ENCODE measurements at places on chromosomes 11 and 22.

- DNase-seq, result no peak
These were observed 69.2 kb downstream of the CCDC34 start for GRCh38 chr11:27293515-27294417.

DNA sequence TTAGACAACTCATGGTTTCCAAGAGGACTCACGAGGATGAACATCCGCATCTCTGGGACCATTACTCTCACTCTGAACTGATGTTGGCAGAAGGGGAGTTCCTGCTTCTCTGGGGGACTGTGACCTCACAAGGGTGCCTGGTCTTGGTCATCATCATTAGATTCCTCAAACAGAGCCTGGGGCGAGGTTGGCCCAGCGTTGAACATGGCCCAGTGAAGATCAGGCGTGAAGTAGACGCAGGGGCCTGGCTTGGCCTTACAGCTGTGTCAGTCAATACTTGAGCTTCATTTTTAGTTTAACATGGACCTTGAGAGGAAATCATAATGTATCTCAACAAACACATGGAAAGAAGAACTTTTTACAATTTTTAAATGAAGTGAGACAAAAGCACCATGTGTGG lies 617.1 kb downstream of the BRD1 start:
- DNase-seq, result no peak

- DNase-seq, result no peak
These were observed 1435.9 kb downstream of the BRD1 start for GRCh38 chr22:48391820-48392219.

DNA sequence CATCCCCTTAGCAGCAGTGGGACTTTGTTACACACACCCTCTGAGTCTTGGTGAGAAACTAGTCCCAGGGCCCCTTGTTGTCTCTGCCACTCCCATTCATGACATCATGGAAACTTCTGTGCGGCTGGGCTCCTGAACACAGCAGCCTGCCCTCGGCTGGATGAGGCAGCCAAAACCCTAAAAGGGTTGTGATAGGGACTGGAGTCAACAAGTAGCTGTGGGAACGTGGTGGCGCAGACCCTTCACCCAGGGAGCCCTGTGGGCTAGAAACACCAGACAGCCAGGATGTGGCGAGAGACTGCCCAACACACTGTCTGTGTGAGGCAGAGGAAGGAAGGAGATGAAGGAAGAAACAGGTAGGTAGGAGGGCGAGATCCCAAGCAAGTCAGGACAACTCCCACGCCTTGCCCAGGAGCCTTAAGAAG lies 3.9 kb downstream of the CD3D start:
- no peak for DNase-seq

- DNase-seq, result peak; percentile 33
These were observed 28.7 kb downstream of the LGR4 start for GRCh38 chr11:27443746-27444507.

DNA sequence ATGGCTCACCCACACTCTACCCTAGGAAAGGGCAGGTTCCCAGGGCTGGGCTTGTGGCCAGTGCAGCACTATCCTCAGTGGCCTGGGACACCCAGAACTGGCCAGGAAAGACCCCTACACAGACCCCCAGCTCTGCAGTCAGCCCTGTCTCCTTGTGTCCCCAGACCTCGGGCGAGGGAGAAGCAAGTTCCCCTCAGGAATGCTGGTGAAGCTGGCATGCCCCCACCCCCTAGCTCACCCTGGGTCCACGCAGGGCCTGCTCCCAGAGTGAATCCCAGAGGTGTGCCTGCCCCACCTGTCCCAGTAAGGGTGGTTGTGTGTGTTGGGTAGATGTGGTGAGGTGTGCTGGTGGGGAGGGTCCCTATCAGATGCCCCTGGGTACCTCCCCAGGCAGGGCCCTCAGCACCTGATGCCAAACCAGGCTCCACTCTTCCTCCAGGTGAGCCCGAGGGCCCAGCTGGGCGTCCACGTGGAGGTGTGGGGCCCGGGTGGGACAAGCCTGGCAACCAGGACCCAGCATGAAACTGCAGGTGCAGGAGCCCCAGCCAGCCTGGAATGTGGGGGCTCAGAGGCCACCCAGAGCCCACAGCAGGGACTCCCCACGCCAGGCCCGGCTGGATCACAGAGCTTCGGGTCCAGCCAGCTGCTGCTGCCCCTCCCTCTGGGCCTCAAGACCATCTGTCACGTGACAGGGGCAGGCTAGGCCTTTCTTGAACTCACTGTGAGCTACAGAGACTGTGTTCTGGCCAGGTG lies 48.4 kb upstream of the KCNQ1OT1 start:
- DNase-seq, result no peak

GRCh38 chr22:29344137-29344536 lies 28.6 kb upstream of the RASL10A start:
- DNase-seq, result no peak

DNA sequence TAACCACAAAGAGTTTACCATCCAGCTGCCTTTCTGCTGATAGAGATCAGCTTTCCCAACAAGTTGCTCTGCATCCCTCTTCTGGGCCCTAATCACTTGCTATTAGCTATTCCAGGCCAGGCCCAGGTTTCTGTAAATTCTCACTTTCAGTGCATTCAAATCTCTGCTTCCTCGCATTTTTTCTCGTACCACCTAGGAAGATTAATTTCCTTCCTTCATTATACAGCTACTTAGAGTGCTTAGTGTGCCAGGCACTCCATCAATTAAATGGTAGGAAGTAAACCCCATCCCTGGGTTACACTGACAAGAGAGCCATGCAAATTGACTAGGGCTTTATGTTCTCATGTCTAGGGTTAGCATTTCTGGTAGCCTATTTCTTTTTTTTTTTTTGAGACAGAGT lies 9.7 kb downstream of the SIAE start:
- DNase-seq, result no peak

GRCh38 chr22:32558681-32559355 lies 84.2 kb downstream of the FBXO7 start:
- no peak for DNase-seq

- no peak for DNase-seq
These were observed 101.8 kb downstream of the USP35 start for GRCh38 chr11:78290293-78291176.

- DNase-seq, result no peak
These were observed 36.9 kb upstream of the MAPK1 start for GRCh38 chr22:21904250-21904789.

GRCh38 chr22:39115977-39116621 lies 19.1 kb downstream of the APOBEC3H start:
- no peak for DNase-seq

DNA sequence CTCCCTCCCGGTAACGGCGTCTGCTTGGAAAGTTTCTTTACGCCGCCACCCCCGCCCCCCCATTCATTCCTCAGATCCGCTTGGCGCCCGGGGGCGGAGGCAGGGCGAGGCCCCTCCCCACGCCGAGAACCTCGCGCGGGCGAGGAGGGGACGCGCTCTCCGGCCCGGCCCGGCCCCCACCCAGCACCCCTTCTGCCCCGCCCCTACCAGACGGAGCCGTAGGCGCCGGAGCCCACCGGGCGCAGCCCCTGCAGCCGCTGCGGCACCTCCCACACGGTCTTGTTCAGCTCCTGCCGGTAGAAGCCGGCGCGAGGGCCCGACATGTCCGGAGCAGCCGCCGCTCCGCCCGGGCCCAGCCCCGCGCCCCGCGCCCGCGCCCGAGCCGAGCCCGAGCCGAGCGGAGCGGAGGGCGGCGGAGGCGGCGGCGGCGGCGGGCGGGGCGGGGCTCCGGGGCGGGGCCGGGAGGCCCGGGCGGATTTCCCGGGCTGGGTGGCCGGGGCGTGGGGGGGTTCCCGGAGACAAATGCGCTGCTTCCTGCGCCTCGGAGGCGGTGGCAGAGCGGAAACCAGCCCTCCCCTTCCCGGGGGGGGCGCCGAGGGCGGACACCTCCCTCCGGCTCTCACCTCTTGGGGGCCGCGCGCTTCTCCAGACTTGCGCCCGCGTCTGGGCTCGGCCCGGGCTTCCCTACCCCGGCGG lies at the start of gene MAPK11:
MAPK11 (minus strand) TSS at position 411 of the 696 bp plus-strand sequence; CDS start at position 323, 88 bp downstream.
- DNase-seq, result no peak

- no peak for DNase-seq
These were observed 54.4 kb downstream of the CECR2 start for GRCh38 chr22:17423616-17424015.

GRCh38 chr11:75025561-75025960 lies 36.8 kb downstream of the NEU3 start:
- no peak for DNase-seq

DNA sequence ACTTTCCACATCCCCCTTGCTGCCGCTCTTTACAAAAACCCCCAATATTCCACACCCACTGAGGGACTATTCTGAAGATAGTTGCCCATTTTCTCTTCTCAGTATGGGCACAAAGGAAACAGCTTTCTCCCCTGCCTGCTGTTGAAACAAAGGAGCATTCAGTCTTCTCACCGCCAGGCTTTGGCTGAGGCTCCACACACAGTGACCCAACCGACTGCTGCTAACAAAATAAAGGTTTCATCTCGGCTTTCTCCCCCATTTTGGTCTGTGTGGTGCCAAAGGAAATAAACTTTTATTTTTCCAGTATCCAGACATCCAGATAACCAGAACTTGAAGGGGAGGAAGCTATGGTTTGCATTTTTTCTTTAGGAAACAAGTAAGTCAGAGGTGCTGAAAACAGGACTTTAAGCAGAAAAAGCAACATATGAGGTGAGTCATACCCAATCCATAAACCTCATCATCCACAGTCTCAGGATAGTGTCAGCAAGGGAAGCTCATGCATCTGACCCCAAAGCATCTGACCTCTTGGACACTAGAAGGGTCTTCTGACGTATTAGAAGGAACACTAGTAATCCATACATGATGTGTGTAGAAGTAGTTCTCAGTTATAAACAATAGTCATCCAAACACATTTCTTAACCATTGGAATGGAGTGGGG lies 6.4 kb downstream of the CLMP start:
- DNase-seq, result no peak

DNA sequence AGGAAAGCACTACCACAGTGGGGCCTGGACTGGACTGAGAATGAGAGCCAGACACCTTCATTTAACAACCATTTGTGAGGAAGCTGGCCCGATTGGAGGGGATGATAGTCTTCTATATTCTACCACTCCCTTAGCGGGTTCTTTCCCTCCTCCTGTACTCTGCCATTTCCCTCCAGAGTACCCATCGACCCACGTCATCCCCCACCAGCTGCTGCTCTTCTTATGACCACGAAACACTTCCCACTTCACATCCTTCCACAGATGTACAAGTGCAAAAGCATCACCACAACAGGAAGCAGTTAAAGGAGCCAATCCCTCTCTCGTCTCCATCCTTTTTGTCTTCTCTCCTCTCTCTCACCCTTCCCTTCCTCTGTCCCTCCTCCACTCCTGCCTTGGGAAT lies 18.0 kb upstream of the UBASH3B start:
- DNase-seq, result no peak

- DNase-seq, result no peak
These were observed 495.1 kb downstream of the SOX6 start for GRCh38 chr11:15861256-15861655.

DNA sequence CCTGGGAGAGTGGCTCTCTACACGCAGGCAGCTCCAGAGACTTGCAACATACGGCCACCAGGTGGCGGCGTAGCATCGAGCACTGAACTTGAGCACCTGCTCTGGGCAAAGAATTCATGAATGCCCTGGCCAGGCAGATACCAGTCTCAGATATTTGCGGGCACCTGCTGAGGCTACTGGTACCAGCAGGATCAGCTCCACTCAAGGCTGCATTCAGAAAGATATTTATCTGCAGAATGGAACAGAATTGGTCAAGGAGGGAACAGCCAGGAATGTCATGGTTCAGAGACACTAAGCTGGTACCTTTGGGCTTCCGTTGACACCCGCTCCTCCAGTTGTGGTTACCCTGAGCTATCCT lies 10.8 kb upstream of the CCDC86 start:
- peak; percentile 54 for DNase-seq

DNA sequence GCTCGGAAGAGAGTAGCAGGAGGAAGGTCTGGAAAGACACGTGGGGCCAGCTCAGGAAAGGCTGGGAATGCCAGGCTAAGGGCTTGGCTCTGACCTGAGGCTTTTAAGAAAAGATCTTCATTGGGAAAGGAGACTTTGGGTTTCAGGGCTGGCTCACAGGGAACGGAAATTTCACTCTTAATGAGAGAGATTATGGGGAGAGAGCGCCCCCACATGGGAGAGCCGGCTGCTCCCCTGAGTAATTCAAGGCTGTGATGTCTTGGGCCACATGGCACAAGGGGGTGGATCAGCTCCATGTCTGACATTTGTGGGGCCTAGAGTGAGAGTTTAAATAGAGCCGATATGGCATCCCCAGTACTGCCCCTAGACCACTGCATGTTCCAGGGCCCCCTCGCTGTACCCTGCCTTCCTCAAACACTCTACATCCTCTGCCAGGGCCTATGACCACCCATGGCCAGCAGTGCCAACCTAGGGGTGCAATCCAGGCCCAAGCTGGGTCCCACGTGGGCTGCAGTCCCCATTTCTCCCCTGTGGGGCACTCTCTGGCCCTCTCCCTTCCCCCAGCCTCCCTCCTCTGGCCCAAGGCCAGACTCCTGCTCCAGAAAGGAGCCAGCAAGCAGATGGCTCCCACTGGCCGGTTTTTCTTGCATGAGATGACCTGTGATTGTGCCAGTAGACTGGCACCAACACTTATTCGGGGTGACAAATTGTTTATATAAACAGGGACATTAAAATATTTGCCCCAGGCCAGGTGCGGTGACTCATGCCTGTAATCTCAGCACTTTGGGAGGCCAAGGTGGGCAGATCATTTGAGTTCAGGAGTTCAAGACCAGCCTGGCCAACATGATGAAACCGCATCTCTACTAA lies 75.2 kb downstream of the ISX start:
- no peak for DNase-seq

GRCh38 chr11:128893578-128894285 lies 2.6 kb downstream of the KCNJ5 start:
- DNase-seq, result no peak

DNA sequence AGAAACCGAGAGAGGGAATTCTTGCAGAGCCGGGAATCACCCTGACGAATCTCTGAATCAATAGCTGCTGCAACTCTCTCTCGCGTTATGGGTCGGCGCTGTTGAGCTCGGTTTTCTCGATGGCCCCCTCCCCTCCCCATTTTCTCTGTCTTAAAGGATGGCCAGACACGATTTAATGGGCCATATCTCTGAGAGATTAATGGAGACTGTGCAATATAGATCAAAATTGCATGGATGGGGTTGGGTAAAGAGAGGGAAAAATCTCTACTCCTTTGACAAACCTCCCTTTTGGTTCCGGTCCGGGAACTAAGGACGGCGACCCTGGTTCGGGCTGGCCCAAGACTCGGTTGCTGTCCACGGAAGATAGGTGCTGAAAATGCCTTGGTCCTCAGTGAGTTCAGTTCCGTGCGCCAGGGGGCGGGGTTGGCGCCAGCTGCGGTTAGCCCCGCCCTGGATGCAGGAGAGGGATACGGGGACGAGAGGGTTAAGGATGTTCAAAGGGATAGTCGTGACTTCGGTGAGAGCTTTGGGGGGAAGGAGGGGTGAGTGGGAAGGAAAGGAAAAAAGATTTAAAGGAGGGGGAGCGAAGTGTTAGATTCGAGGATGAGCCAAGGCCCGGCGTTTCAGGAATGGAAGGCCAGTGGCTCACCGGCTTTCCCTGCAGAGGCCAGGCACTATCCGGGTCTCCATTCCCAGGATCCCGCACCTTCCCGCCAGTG lies 103.6 kb upstream of the HSD17B12 start:
- DNase-seq, result no peak
